ENCODE measurements at places on chromosomes 1 and 21.

DNA sequence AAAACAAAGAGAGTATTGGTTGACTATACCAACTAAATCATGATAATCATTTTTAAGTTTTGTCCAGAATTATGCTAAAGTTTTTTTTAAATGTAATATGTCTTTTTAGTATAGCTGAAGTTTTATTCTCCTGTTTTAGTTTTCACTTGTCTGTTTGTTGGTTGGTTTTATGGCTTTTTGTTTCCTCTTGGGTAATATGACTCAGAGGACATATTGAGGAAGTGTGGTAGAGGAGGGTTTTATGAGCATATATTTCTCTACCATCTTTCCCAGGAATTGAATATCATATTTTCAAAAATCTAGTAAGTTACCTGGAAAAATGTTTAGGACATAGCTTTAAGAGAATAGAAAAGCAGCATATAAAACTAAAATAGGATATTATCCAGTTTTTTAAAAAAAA lies 68.6 kb upstream of the MCOLN3 start:
- DNase-seq, result no peak

DNA sequence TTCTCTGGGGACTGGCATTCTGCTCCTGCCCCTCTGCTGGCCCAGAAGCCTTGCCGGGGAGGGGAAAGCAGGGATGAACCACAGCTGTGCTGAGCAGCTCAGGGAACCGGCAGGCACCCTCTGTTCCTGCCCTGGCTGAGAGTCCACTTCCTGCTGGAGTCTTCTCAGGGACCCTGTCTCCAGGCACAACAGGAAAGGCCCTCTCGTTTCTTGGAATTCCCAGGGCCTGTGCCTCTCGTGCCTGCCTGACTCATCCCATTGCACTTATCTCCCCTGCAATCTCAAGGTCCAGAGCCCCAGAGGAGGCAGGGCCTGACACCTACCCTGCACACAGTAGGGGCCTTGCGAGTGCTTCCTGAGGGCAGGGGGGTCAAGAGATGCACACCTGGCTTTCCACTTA lies 1.1 kb upstream of the EDN2 start:
- DNase-seq, result no peak

DNA sequence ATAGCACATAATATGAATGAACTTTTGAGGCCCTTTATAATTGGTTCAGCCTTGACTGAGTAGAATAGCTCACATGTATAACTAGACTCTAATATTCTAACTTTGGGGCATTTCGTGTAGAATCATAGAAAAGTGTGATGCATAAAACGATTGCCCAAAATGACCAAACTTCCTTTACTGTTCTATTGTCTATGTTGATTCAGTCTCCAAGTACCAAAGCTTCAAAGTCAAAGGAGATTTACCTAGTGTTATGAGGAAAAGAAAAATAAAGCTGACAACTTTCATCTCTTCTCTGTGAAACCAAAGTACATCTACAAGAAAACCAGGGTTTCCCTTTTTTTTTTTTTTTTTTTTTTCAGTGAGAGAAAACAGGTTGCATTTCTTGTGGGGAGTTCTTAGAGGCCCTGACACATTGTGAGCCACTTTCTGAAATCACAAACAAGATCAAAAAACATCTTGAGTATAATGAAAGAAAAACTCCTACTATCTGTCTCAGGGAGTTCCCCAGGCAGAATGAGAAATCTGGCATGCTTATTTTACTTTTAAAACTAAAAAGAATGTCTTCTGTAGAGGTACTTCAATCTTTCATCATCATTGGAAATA lies 183.4 kb downstream of the TNFSF18 start:
- DNase-seq, result no peak

GRCh38 chr1:241614572-241614971 lies 25.6 kb downstream of the CHML start:
- no peak for DNase-seq

DNA sequence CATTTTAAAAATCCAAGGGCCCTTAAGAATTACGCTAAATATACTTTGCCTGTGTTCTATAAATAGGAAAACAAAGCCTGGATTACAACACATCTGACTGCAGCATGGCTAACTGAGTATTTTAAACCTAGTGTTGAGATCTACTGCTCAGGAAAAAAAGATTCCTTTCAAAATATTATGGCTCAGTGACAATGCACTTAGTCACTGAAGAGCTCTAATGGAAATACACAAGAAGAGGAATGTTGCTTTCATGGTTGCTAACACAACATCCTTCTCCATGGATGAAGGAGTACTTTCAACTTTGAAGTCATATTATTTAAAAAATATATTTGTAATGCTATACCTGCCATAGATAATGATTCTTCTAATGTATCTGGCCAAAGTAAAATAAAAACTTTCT lies 248.3 kb upstream of the NEGR1 start:
- DNase-seq, result no peak

GRCh38 chr1:54172614-54173599 lies 20.1 kb upstream of the CDCP2 start:
- no peak for DNase-seq

- DNase-seq, result no peak
These were observed 37.6 kb downstream of the UMODL1 start for GRCh38 chr21:42108554-42109340.

DNA sequence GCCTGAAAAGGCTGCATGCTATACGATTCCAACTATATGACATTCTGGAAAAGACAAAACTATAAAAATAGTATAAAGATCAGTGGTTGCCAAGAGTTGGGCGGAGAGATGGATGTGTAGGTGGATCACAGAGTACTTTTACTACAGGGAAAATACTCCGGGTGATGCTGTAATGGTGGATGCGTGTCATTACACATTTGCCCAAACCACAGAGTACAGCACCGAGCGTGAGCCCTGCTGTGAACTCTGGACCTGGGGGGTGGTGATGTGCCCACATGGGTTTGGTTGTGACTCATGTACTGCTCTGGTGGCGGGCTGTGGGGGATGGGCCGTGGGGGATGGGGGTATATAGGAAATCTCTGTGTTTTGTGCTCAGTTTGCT lies 162.7 kb upstream of the COL6A1 start:
- DNase-seq, result no peak

- no peak for DNase-seq
These were observed 46.4 kb upstream of the S1PR1 start for GRCh38 chr1:101190441-101190840.

DNA sequence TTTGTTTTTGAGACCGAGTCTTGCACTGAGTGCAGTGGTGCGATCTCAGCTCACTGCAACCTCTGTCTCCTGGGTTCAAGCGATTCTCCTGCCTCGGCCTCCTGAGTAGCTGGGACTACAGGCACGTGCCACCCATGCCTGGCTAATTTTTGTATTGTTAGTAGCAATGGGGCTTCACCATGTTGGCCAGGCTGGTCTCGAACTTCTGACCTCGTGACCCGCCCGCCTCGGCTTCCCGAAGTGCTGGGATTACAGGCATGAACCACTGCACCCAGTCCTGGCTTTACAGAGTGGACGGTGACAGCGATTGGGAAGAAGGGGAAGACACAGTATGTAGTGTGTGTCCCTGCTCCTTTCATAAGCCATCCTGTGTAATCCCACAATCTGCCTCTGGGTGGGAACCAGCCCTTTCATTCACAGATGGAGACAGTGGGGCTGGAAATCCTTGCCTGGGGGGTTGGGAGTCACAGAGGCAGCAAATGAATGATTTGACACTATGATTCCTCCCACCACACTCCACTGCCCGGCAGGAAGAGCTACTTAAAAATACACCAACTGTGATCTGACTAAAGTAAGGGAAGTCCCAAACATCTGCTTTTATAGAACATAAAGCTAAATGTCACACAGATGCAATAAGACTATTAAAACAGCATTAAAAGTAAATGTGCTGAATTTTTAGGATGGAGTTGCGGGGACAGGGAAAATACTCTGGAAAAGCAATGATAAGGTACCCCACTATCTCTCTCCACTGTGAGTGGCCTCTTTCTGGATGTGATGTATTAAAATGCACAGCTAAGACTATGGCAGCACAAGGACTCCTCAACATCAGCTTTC lies 4.5 kb downstream of the PARP1 start:
- no peak for DNase-seq

- DNase-seq, result no peak
These were observed 191.4 kb downstream of the ZBTB18 start for GRCh38 chr1:244242446-244242845.

- no peak for DNase-seq
These were observed 67.0 kb upstream of the CACNA1E start for GRCh38 chr1:181416268-181416860.

- DNase-seq, result no peak
These were observed 39.6 kb downstream of the SLC45A1 start for GRCh38 chr1:8357329-8358101.

- DNase-seq, result no peak
These were observed 35.8 kb downstream of the PAX7 start for GRCh38 chr1:18666317-18666920.

- no peak for DNase-seq
These were observed 33.9 kb downstream of the RUNX3 start for GRCh38 chr1:24896176-24896575.

- no peak for DNase-seq
These were observed 8.2 kb downstream of the SYTL1 start for GRCh38 chr1:27349784-27350662.

DNA sequence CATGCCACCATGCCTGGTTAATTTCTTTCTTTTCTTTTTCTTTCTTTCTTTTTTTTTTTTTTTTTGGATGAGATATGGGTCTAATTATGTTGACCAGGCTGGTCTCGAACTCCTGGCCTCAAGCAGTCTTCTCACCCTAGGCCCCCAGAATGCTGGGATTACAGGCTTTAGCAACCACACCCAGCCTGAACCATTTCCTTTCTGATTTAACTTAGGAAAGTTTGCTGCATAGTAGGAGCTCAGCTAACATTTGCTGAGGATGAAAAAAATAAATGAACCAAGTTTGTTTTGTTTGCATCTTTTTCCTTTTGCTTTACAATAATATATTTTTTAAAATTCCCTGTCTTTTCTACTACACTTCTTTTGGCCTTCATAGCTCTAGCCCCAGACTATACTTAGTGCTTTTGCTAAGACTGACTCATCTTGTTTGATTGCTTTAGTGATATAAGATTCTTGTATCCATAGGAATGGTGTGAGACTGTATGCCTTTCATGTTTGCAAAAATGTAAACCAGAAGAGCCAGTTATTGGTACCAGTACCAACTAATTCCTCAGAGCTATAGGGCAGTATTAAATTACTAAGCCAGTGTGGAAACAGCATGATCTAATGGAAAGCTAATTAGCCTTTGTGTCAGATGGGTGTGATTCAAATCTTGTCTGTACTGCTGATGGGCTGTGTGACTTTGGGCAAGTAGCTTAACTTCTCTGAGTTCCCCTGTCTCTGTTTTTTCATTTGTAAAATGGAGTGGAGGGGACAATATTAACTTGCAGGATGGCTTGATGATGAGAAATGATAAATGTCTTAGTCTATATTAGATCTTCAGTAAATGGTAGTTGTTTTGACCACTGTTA lies 66.9 kb downstream of the NFIA start:
- no peak for DNase-seq

DNA sequence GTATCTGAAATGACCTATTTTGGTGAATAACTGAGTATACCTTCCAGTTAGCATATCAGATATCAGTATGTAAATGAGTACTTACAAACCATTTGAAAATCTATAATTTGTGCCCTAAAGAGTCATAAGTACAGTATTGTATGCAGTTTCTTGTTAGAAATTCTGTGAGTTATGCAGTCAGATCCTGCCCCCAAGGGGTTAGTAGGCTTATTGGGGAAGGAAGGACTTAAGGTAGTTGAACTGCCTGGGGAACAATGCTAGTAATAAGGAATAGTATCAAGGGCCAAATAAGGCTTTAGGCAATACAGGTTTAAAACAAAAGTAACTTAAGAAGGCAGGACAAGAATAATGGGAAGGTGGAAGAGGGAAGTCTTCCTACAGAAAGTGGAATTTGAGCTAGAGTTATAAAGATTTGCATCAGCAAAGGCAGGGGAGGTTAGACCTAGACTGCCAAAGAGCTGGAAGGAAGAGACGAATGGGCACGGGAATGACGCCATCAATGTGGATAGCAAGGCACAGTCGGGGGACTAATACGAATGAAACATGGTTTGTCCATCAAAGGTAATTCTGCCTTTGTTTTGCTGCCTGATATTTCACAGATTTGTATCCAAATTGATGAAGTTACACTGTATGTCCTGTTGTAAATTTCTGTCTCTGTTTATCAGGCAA lies 182.9 kb upstream of the DPYD start:
- no peak for DNase-seq

GRCh38 chr1:48208251-48208650 lies 14.3 kb upstream of the SLC5A9 start:
- DNase-seq, result no peak

- no peak for DNase-seq
These were observed 9.0 kb downstream of the WNT4 start for GRCh38 chr1:22133931-22134324.

DNA sequence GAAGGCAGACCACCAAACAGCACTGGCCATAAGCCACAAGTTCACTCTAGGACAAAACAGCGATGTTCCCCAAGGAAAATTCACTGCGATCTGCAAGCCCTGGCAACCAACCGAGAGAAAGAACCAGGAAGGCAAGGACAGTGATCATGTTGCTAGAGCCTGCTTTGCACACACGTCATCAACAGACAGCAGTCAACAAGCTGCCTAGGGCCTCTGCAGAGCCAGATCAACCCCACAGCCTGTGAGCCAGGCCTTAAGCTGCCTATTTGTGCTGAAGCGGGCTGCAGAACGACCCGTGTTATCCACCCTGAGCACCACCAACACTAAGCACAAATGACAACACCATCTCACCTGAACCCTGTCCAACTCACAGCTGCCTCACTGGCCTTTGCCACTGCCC lies 6.2 kb upstream of the YRDC start:
- no peak for DNase-seq

DNA sequence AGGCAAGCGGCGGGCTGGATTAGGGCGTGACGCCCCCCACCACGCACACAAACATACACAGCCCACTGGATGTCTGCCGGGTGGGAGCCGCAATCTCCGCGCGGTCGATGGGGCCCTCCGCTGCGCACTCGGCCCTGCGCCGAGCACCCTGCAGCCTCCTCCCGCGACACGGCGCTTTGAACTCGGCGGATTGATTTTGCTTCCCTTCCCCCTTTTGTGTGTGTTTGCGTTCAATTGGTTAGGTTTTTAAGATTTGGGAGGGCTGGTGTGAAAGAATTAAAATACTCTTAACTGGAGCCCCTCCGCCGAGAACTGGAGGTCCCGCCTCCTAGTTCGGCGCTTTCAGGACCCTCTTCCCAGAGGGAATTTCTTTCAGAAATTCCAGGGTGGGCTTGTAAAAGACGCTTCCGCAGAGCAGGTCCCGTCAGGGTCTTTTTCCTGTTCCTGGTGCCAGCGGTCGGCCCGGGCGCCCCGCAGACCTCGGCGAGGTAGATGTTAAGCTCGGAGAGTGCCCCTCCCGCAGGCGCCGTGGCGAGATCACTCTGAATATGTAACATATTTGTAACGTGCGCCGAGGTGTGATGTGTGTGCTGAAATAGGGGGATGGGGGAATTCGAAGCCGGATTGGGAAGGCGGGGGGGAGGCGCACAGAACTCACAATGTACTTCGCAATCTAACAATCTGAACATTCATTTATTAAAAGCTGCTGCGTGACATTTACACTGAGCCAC lies 8.0 kb upstream of the BARHL2 start:
- DNase-seq, result no peak

GRCh38 chr1:91026777-91027176 lies 4.9 kb upstream of the ZNF644 start:
- DNase-seq, result no peak

- no peak for DNase-seq
These were observed 2.0 kb downstream of the LRRC7 start for GRCh38 chr1:69569576-69570328.

GRCh38 chr1:75529488-75529887 lies 81.4 kb downstream of the SLC44A5 start:
- DNase-seq, result no peak

All from stimulated activated CD8-positive, alpha-beta memory T cell treated with anti-CD3 and anti-CD28 coated beads, Interleukin-2, amount 100 ng/mL, for 1 hour (primary cell).